ENCODE measurements at places on chromosomes 13 and 19.

- DNase-seq: no peak
Observed at GRCh38 chr19:4705413-4706131, 18.1 kb downstream of the DPP9 start.

GRCh38 chr13:21671620-21672286 is 880 bp downstream of the FGF9 start:
- DNase-seq: no peak

- no peak for DNase-seq
Observed at GRCh38 chr19:1000095-1000494, at the start of gene GRIN3B. Gene GRIN3B (plus strand): TSS chr19:1000419. CDS start chr19:1000438, 19 bp downstream.

GRCh38 chr13:22110368-22110767 is 439.5 kb downstream of the FGF9 start:
- DNase-seq: no peak

DNA sequence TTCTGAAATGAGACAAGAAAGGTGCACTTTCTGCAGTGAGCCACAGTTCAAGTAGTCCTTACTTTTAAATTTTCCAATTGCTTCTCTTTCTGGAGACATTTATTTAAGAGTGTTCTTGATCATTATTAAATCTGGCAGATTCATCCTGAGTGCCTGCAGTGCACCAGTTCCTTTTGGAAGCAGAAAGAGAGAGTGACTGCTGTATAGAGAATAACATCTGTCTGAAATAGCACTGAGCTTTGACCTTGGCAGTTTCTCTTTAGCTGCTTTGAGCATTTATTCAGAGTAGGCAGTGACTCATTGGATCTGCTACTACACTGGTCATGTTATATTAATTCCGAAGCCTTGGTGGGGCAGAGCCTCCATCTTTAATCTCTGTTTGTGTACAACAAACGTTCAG is 1373.7 kb downstream of the PCDH9 start:
- peak; percentile 51 for DNase-seq

- no peak for DNase-seq
Observed at GRCh38 chr13:68125087-68125480, 894.9 kb upstream of the PCDH9 start.

DNA sequence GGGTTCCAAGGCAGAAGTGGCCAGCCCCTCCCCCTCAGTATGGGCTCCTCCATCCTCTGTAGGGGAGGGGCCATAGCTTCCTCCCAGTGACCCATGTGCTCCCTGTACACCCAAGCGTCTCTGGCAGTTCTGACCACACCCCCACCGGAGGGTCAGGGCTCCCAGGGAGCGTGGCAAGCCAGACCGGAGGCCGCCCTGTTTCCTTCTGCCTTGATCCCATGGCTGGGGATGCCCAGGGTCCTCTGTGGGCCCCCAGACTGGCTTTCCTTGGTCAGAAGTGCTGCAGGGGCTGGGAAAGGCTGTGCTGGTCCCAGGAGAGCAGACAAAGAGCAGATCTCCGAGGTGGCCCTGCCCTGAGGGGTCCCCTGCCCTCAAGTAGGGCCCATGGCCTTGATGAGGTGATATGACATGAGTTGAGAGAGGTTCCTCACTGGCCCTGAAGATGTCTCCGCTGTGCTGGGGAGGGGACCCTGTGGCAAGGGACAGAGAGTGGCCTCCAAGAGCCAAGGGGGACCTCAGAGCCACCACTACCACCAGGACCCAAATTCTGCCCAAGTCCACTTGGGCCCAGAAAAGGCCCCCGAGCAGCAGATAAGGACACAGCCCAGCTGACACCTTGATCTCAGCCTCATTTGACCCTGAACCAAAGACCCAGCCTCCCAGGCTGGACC is 7.8 kb upstream of the F2RL3 start:
- DNase-seq: no peak

DNA sequence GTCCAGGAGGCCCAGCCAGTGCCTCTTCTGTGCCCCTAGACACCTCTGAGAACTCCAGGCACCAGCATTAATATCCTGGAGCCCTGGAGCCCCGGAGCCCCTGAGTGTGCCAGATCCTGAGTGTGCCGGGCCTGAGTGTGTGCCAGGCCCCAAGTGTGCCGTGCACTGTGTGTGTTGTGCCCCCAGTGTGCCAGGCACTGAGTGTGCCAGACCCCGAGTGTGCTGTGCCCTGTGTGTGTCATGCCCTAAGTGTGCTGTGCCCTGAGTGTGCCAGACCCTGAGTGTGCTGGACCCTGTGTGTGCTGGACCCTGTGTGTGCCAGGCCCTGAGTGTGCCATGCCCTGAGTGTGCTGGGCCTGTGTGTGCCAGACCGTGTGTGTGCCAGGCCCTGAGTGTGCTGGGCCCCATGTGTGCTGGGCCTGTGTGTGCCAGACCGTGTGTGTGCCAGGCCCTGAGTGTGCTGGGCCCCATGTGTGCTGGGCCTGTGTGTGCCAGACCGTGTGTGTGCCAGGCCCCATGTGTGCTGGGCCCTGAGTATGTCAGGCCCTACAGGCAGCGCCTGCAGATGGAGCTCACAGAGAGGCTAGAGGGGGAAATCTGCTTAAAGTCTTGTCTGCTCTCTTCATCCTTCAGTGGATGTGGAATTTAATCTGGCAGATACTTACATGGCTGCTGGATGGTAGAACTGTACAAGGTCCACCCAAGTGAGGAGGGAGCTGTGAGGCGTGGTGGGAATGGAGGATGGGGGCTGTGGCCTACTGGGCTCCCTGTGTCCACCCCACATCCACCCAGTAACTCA is 53.9 kb downstream of the C13orf46 start:
- DNase-seq: no peak

GRCh38 chr19:23784274-23784673 is 25.6 kb upstream of the ZNF681 start:
- no peak for DNase-seq

DNA sequence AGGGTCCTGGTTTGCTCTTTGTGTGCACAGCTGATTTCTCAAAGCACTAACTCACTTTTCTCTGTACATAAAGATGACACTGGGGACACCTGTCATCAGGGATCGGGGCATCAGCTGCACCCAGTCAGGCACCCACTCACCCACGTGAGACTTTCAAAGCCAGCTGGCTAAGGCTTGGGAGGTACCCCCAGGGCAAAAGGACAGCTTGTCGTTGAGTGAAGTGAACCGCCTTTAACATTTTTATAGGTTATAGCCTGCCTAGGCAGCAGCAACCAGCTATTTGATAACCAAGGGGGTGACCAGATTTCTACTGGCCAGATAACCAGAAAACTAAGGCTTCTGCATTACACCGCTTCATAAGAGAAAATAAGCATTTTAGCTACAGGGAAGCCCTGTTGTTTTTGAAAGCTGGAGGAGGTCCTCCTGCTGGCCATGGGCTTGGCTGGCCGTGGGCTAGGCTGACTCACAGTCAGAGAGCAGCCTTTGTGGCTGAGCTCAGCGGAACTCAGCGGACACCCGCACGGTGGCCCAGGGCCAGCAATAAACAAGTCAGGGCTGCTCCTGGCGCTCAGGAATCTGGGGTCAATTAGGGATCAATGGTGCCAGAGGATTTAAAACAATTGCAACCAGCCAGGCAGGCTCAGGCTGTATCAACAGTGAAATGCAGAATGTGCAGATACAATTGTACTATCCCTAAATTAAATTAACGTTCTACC is 57.1 kb downstream of the ALOX5AP start:
- DNase-seq: peak; percentile 83

DNA sequence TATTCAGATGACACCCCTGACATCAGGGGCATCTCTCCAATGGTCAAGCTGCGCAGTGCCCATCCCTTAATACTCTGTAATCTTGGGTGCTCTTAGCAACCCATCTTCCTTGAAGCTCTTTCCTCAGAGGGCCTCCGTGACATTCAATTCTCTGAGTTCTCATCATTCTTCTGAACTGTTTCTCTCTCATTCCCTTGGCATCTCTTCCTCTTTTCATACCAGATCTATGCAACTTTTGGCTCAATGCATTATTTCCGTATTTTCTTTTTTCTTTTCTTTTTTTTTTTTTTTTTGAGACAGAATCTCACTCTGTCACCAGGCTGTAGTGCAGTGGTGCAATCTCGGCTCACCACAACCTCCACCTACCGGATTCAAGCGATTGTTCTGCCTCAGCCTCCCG is 53.9 kb downstream of the PCDH8 start:
- no peak for DNase-seq

All from stromal cell of bone marrow (primary cell).